Fibroblast of mammary gland (primary cell): ENCODE measurements at places on chromosomes 5 and 9.

DNA sequence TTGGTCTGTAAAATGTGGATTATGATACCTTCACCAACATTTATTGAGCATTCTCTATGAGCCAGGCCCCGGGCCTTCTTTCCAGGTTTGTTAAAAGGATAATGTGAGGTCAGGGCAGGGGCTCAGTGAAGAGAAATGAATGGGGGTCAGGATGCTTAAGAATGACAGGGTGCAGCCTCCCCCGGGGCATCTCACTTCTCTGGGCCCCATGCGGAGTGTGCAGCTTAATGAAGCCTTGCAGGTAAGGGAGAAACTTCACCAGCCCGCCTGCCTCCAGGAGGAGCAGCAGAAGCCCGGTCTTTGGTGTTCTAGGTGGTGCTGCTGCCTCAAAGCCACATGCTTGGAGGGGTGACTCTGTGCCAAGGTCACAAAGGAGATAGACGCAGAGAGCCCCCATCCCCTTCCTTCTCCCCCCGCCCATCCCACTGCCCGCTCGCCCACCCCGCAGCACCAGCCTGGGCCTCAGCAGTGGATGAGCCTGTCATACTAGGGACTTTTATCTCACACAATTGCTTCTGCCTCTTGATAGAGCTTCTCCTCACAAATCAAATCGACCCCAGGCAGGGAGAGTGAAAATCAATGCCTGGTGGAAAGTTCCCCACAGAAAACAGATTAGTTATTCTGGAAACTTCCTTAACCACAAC lies 244.8 kb downstream of the PBX3 start:
- no peak for DNase-seq

DNA sequence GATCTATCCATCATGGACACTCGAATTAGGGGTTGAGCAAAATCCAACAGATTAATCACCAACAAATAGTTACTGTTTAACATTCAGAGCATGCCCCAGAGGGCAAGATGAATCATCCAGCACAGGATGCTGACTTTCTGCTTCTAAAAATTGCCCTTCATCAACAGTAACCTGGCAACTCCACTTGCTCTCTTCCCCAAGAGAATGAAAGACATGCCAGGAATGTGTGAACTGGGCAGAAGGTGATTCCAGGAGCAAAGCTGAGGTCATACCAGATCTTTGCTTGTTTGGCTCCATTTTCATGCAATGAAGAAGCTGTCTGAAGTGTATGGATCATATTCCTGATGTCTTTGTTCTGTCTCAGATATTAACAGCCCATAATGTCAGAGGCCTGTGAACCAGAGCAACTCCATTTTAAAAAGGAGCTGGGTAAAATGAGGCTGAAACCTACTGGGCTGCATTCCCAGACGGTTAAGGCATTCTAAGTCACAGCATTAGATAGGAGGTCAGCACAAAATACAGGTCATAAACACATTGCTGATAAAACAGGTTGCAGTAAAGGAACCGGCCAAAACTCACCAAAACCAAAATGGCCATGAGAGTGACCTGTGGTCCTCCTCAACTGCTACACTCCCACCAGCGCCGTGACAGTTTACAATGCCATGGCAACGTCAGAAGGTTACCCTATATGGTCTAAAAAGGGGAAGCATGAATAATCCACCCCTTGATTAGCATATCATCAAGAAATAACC lies 2.5 kb upstream of the ZNF367 start:
- DNase-seq, result peak; percentile 95

DNA sequence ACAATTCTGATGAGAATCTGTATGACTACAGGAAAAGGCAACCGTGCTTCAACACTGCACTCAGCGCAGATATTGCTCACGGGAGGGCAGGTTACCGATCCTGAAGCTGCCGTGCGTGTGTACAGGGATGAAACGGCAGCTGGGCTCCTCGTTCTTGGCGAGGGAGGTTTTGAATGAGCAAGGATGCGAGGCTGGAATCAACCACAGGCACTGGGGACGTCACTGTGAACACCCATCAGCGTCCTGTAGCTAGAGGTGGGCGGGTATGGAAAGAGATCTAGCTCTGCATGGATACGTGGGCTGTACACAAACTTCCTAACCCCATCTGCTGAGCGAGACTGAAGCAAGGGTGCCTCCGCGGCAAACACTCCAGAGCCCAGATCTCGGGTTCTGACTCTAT lies 84.3 kb upstream of the COL5A1 start:
- DNase-seq, result peak; percentile 61

GRCh38 chr9:119370816-119371215 lies 1.6 kb upstream of the BRINP1 start:
- peak; percentile 31 for DNase-seq

- DNase-seq, result peak; percentile 95
Measured at GRCh38 chr9:35510754-35511428, 21.0 kb downstream of the RUSC2 start.

- DNase-seq, result no peak
Measured at GRCh38 chr5:173637340-173637739, 20.9 kb upstream of the BOD1 start.

GRCh38 chr5:177607452-177608192 lies 7.7 kb downstream of the B4GALT7 start:
- peak; percentile 79 for DNase-seq

- DNase-seq, result no peak
Measured at GRCh38 chr5:97449172-97449571, 266.1 kb upstream of the RIOK2 start.

DNA sequence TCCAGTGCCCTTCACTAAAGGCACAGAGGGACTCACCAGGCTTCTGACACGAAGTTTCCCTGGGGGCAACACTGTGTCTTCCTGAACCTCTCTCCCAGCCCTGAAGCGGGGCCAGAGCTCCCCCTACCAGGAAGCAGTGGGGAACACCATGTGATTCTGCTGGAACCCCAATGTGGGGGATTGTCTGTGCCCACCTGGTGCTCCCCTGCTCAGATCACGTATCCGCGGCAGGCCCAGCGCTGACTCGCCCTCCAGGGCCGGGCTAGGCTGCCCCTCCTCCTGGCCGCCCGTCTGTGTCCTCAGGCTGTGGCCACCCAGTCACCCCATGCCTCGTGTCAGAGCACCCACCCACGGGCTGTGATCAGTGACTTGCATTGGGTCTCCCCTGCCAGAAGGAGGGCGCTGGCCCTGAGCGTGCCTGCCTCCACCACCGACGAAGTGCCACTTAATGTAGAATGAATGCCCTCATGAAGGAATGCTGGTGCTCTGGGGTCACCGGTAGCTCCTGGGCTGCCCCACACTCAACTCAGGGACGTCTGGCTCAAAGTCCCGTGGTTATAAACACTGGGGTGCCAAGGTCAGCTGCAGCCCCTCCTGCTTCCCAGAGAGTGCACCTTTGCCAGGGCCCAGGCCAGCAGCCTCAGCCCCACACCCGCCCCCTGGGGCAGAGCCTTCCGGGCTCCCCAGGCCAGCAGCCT lies 22.1 kb downstream of the SARDH start:
- DNase-seq, result peak; percentile 18

- no peak for DNase-seq
Measured at GRCh38 chr9:105330755-105331154, 86.3 kb downstream of the SLC44A1 start.

DNA sequence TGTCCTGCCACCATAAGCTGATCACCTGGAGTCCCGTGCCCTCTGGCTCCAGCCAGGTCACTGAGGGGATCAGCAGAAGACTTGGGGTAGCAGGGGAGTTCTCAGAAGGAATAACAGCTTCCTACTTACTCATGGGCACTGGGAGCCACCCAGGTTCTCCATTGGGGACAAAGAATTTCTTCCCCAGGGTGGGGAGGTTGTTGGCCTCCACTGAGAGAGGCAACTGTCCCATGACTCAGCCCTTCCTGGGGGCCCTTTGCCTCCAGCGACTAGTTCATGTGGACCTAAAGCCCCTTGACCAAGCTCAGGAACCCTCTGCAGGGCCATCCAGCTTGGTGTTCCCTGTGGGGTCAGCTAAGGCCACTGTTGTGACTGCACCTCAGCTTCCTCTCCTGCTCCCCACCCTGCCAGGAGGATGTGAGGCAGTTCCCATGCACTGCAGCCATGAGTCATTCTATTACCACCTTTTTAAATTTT lies 175.0 kb downstream of the AUH start:
- peak; percentile 77 for DNase-seq

DNA sequence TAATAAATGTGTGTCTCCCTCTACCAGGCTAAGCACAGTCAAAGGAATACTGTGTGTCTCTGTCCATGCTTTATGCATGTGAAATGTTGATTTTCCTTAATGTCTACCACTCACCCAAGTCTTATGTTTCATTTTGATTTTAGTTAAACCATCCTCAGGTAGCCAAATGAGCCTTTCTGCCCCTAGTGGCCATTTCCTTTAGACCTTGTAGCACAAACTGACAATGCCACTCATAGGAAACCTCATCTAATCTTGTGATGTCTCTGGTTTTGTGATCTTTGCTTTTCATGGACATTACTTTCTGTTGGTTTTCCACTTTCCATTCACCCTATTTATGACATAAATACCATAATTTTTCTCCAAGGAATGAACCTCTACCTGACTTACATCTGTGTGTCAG lies 820.8 kb downstream of the MAT2B start:
- DNase-seq, result no peak

DNA sequence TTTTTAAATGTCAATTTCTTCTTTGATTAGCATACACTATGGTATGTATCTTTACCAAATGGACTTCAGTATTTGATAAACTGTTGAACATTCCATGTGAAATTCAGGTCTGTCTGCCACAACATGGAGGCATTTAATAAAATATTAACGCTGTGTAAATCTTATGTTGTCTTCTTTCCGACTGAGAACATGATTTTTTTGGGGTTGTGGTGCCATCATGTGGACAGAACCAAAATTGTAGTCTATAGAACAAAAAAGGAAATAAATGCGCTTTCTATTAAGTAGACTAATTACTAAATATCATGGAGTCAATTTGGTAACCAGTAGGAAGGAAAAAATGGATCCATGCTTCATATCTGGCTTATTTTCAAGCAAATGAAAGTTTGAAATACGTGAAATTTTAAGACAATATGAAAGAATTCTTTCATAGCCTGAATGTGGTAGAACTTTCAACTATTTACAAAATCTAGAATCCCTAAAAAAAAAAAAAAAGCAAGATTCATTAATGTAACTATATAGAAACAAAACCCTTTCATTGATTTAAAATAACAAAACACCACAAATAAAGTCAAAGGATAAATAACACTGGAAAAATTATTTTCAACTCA lies 2.8 kb upstream of the PLK2 start:
- DNase-seq, result peak; percentile 69

- DNase-seq, result no peak
Measured at GRCh38 chr5:30279237-30279636, 914.2 kb upstream of the CDH6 start.

GRCh38 chr5:6432206-6432605 lies 16.5 kb upstream of the UBE2QL1 start:
- no peak for DNase-seq

- DNase-seq, result no peak
Measured at GRCh38 chr5:37045703-37046102, 169.1 kb downstream of the NIPBL start.

GRCh38 chr5:147461915-147462314 lies 48.0 kb downstream of the DPYSL3 start:
- DNase-seq, result peak; percentile 45

- peak; percentile 77 for DNase-seq
Measured at GRCh38 chr9:99299211-99300102, 77.4 kb downstream of the SEC61B start.

GRCh38 chr5:123659495-123659894 lies 147.5 kb downstream of the CSNK1G3 start:
- DNase-seq, result no peak

- DNase-seq, result peak; percentile 18
Measured at GRCh38 chr5:179215576-179215975, 129.7 kb downstream of the ADAMTS2 start.

DNA sequence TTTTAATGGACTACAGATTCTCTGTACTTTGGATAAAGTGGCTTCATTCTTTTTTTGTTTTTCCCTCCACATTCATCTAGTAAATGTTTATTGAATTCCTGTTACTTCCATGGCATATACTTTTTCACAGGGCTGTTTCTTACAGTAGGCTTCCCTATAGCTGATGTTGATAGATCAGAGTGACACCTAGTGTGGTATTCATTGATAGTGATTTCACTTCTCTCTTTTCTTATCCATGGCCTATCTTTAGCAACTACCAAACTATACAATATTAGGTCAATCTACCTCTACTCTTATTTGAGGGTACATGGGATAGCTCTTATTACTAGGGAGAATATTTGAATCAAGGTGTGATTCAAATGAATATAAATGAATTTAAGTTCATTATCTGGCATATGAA lies 35.8 kb downstream of the FSD1L start:
- no peak for DNase-seq

DNA sequence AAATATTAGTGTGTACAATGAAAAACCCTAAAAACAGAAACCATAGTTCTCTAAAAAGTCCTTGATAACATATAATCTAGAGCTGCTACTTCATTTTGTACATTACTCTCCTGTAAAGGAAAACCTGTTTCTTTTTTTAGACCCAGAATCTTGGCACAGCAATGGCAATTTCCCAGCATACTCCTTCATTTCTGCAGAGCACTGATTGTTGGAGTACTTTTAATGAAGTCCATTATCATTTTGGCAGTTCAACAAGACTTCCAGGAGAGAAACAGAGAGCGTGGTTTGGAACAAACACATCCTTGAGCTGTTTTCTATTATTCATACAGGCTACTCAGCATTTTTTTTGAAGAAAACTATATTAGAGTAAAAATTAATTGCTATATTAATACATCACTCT lies 22.7 kb upstream of the MROH2B start:
- no peak for DNase-seq

DNA sequence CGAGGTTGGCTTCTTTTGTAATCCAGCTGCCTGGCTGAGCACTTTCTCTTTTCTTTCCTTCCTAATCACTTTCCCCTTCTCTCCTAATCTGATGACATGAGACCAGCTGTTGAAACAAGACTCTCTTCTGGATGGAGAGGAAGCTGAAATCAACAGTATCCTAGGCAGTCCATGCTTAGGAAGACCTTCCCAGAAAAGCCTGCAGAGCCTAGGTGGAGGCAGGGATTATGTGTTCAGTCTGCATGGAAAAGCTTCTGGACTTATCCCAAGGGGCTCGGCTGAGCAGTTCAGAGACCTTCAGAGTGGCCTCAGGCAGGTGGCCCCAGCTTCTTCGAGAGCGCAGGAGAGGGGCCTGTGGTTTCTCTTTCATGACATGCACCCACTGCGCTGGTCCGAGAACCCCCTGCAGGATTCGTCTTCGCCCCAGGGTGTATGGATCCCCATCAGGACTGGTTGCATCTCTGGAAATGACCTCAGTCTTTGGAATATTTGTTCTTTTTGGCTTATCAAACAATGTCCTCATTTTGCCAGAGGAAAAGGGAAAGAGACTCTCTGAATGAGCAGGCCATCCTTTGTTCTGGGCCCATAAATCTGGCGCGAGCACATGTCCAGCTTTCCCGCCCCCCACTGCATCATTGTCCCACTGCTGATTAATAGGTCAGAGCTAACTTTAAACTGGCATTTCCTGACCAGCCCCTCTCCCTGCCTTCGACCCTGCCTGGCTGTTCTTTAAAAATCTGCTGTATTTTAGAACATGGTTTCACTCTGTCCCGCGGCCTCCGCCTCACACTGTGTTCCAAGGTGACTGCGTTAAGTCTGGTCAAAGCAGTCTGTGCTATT lies 177.9 kb upstream of the KLF4 start:
- no peak for DNase-seq

GRCh38 chr5:159947708-159948358 lies 31.6 kb downstream of the ADRA1B start:
- DNase-seq, result peak; percentile 87

- peak; percentile 80 for DNase-seq
Measured at GRCh38 chr5:115551415-115551814, 6.8 kb upstream of the FEM1C start.

GRCh38 chr5:133754575-133755169 lies 142.3 kb upstream of the FSTL4 start:
- peak; percentile 35 for DNase-seq

- peak; percentile 52 for DNase-seq
Measured at GRCh38 chr5:10563945-10564837, at the start of gene ANKRD33B. Gene ANKRD33B (plus strand): TSS chr5:10564070. CDS start chr5:10564468, 398 bp downstream.

GRCh38 chr5:42108468-42108867 lies 183.4 kb downstream of the FBXO4 start:
- DNase-seq, result peak; percentile 1
